ENCODE measurements at places on chromosomes 6 and 20. TPM values are rescaled to one million over a fixed set of nuclear protein-coding genes. Genes with fewer than 3 reads are reported as not detected.

GRCh38 chr6:47344022-47344421 lies 34.3 kb upstream of the TNFRSF21 start:
- DNase-seq = no peak

GRCh38 chr6:50305660-50306059 lies 255.9 kb upstream of the DEFB112 start:
- no peak for DNase-seq

- no peak for DNase-seq
Observed at GRCh38 chr20:32796981-32797451, 22.7 kb upstream of the MAPRE1 start.

GRCh38 chr6:151257985-151258445 lies 18.2 kb downstream of the AKAP12 start:
- DNase-seq = no peak

- no peak for DNase-seq
Observed at GRCh38 chr6:63441266-63441956, 121.6 kb upstream of the LGSN start.

GRCh38 chr6:20212392-20213111 lies at the start of gene MBOAT1:
Gene MBOAT1, minus strand, starts transcription at chr6:20212469. Its CDS starts 235 bp downstream, at chr6:20212234.
- peak; percentile 83 for DNase-seq

DNA sequence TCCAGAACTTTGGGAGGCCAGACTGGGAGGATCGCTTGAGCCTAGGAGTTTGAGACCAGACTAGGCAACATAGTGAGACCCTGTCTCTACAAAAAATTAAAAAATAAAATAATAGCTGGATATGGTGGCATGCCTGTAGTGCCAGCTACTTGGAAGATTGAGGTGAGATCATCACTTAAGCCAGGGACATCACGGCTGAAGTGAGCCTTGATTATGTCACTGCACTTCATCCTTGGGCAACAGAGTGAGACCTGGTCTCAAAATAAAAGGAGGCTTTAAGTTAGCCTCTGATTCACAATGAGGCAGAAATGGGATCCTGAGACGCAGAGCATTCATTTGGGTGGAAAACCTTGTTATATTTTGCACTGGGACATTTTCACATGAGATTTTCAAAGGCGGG lies 57.0 kb downstream of the TULP4 start:
- no peak for DNase-seq

GRCh38 chr20:47008842-47009518 lies 114.3 kb downstream of the EYA2 start:
- no peak for DNase-seq

GRCh38 chr20:32562495-32562911 lies 22.6 kb downstream of the NOL4L start:
- no peak for DNase-seq

The KCNK5 gene
- total RNA-seq = 0.14 TPM

The LY6G6D gene
- total RNA-seq = not detected

The SMOC2 gene
- total RNA-seq = 0.93 TPM

The ZC2HC1B gene
- not detected for total RNA-seq

The TRIM40 gene
- total RNA-seq = not detected

The MICB gene
- total RNA-seq = 4.1 TPM

The SIRPB1 gene
- total RNA-seq = not detected

The TREM2 gene
- total RNA-seq = not detected

The SLC35F1 gene
- 0.72 TPM for total RNA-seq
